ENCODE measurements at places on chromosomes 7 and 10.

DNA sequence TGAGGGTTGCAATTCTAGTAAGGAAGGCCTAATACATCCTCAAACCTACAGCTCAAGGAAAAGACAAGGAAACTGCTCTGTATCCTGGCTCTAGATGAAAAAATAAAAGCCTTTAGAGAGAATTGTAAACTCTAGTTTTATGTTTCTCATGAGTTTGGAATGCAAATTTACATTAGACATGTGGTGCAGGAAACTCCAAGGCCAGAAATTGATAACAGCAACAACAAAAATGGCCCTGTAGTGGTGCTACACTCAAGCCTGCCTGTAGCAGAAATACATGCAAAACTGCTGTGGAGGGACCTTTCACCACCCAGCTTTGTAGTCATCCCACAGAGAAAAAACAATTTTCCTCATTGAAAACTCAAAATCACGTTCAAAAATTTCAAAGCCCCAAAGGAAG, 546.7 kb upstream of the LRRN3 start:
- DNase-seq, result no peak

DNA sequence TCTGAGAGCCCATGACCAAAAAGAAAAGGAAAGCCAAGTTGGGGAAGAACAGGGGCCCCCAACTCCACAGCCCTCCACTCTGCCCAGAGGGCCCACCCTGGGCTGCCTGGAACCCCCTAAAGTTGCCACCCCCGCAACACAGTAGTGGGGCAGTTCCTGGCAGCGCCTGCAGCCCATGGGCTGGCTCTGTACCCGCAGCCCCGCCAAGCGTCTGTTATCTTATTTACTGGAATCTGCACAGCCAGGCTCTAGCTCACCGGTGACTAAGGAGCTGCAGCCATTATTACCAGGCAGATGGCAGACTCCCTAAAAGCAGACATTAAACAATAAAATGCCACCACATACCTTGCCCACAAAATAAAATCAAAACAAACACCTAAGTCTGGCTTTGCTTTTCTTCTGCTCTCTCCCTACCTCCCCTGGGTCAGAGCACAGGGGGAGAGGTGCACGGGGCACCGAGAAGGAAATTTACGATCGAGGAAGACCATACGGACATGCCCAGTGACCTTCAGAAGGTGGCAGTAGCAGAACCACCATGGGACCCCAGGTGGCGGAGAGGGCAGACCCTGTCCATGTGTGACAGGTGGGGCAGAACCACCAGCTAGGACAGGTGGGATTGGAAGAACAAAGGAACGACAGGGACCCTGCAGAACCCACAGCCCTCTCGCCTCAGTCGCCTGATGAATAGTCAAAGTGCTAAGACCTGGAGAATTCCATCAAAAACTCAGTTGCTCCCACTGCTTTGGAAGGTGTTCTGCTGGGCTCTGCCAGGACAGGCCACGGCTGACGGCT, 66.3 kb downstream of the PRKAG2 start:
- DNase-seq, result no peak

GRCh38 chr10:3241967-3242650, 69.5 kb upstream of the PITRM1 start:
- DNase-seq, result no peak

DNA sequence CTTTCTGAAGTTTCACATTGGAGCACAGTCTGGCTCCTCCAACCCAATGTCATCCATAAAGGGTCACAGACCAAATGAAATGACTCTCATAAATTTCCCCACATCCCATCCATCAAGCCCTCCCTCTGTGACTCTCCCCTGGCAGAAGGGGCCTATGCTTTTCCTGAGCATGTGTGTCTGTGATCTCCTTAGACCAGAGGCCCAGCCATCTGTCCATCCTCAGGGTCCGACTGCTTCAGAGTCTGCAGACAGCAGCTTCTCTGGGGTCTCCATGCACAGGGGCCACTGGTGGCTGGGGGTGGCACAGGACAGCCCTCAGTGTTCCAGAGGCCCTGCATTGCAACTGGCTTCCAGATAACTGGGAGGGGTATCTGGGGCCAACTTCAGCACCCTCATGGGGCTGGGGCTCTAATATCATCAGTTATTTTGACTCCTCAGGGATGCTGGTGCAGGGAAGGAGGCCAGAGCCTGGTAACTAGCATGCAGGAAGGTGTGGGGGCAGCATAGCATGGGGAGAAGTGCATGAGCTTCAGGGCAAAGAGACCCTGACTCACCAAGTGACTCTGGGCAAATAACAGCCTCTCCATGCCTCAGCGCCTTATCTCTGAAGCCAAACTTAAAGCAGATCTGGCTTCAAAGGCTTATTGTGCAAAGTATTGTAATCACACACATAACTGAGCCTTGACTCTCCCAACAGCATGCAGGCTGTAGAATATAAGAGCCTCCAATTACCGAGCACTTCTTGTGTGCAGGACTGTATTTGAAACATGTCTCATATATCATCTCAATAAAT, 266.9 kb downstream of the GRID1 start:
- DNase-seq, result no peak

DNA sequence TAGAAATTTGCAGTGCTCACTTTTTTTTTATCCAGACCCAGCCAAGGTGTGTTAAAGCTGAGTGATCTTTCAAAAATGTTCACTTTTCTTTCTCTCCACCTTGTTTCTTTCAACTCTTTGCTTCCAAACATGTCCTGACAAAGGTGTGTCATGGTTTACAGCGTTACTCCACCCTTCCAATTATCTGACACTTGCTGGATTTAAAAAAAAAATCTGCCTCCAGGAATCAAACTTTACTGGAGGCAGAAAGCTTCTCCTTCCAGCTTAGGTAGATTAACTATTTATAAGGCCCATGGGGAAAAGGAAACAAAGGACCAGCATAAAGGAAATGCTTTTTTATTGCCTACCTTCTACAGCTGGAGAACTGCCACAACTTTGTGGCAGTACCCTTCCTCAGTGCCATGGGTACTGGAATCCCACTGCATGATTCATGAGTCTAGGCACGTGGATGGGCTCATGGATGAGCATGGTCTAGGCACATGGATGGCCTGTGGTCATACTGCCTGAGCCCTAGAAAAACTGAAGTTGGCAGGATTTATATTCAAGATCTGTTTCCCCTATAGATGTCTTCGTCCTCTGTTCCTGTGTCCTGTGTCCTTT, at the start of gene COL17A1:
COL17A1 (minus strand) TSS at position 80 of the 600 bp plus-strand sequence. CDS start 5,207 bp downstream, outside the sequence.
- DNase-seq, result no peak

GRCh38 chr10:9807846-9808245, 1209.8 kb upstream of the CELF2 start:
- DNase-seq, result no peak

DNA sequence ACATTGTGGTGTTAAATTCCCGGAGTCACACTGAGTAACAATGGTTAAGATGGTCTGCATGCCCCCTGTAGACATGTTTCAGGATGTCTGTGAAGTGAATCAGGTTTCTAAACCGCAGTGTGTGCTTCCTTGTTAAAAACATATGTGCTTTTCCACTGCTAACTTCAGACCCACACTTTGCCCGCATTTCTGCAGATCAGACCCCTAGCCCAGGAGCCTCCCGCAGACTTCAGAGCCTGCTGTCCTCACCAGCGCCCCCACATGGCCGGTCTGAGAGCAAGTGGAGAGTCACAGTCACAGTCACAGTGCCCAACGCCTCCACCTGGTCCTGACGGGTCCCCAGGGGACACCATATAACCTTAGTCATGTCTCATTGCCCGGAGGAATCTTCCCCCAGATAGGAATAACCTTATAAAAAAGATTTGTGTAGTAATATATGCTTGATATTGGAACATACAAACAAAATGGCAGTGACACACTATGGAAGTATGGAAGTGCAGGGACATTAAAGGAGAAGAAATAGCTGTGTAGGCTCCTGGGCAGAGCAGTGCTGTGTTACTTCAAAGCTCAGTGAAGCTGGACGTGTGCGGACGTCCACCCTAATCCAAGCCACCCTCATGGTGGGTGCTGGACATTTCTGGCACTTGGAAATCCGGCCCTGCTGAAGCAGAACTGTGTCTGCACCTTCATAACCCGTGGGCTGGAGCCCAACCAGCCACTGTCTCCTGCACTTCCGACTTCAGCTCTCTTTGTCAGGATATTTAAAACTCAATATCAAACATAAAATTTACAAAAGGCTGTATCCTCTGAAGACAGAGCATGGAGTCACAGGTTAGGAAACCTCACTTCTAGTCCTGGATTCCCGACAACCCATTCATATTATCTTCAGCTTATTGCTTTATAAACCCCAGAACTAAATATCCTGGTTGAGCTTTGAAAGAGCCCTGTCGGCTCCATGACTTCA, 29.0 kb downstream of the GSTO2 start:
- DNase-seq, result no peak

GRCh38 chr7:48274662-48275061, 103.4 kb downstream of the ABCA13 start:
- DNase-seq, result no peak

- DNase-seq, result no peak
Observed at GRCh38 chr7:144826208-144826607, 9.6 kb downstream of the TPK1 start.

GRCh38 chr10:103676851-103677417, 178.4 kb downstream of the SH3PXD2A start:
- DNase-seq, result no peak

DNA sequence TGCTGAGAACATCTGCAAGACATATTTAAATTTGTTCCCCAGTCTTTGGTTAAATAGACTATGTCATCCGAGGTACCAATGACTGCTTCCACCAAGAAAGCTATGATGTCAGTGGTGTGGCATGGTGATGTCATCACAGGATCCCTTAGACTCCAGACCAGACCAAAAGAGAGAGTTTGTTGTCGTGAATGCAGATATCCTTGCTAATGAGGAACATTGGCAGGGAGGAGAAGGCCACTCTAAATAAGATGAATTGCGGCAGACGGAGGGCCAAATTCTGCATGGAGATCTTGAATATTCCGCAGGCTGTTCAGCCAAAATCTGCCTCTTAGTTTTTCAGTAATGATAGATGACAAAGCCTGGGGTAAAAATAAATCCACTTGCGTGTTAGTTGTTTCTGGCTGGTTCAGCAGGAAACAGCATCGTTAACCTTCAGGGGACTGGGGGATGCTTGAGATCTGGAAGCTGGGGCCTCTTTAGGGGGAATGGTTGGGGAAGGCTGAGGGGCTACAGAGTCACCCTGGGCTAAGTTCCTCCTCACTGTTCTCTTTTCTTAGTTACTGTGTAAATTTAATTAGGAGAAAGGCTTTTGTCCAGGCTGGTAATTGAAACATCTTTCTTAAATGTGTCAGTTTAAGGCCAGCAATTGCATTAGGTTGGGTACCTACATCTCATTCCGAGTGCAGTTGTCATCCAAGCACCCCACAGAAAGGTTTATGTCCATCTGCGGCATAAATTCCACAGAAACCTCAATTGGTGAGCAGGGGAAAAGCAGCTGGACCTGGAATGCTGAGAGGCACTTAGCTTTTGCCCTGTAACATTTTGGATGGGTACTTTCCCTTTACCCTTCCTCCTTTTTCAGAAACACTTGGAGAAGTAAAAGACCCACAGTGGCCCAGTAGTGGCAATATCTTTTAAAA, 11.6 kb upstream of the CAMK1D start:
- no peak for DNase-seq

DNA sequence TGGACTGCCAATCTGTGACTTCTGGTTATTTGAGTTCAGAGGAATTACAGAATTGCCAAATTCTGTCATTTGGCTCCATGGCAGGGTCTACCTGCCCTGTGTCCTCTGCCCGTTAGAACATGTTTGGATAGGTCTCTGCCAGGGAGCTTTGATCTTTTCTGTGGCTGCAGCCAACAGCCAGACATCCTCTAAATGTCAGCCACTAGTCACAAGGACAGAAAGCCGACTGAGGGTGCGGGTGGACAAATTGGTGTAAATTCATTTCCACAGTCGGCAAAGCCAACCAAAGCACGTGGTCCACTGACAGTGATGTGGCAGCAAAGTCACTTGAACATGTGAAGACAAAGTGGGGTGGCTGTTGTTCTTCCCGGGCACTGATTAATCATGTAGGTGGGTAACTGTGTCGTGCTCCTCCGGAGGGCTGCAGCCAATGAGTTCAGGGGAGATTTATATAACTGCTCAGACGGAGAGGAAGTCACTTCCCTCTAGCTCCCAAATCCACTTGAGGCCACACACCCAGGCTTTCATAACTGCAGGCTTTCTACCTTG, 26.7 kb upstream of the CAMK1D start:
- DNase-seq, result no peak

- DNase-seq, result no peak
Observed at GRCh38 chr10:80498078-80498832, 39.4 kb upstream of the SH2D4B start.

- no peak for DNase-seq
Observed at GRCh38 chr7:23468526-23469149, 1.7 kb downstream of the IGF2BP3 start.

GRCh38 chr10:131722525-131723264, 178.1 kb upstream of the PPP2R2D start:
- DNase-seq, result no peak

GRCh38 chr10:55374060-55374459, 573.0 kb upstream of the PCDH15 start:
- DNase-seq, result no peak

DNA sequence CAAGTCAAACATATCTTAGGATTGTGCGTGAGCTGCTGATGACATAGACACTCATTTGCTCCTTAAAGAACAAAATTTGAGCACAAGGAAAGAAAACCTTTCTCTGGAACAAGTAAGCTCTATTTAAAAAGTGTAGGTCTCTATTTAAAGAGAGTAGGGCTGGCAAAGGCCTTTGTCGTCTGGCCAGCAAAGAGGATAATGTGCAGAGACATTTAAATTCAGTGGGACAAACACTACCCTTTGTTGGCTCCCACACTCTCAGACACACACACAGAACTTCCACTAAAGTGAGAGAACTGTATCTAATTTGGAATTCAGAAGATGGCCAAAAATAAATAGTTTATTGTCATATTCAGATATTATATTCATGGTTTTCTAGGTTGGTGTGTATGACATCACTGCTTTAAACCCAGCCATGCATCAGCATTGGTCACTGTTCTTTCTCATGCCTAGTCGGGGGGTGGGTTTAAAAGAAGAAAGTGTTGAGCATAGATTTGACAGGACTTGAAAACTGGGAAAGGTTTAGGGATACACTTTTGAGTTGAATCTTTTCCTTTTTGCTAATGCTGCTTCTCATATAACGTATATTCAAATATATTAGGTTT, 49.5 kb upstream of the HDAC9 start:
- DNase-seq, result no peak
